ENCODE measurements at places on chromosomes 11 and 22.
A peak's percentile ranks its signal among the peaks of the same experiment; 100 is the strongest.

GRCh38 chr22:32353292-32353691 lies 4.4 kb upstream of the RFPL3 start:
- no peak for DNase-seq

DNA sequence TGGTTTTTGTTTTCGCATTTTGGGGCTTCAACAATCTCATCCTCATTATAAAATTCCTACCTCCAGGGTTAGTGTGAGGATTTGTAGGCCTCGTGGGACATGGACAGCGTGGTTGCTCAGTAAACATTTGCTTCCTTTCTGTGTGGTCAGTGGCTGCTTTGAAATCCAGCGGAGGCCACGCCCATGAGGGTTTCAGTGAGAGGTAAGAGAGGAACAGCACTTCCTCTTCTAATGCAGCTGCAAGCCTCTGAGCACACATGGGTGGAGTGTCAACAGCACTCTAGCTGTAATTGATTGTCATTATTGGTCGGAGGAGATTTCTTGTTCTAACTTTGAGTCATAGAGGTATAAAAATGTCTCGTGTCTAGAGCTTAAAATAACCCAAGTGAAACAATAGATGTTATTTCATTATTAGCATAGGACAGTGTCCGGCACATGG lies 6.0 kb upstream of the ARHGAP42 start:
- no peak for DNase-seq

GRCh38 chr22:23840026-23840425 lies 1.2 kb upstream of the DERL3 start:
- DNase-seq, result no peak

GRCh38 chr11:67316882-67317204 lies 13.5 kb downstream of the SSH3 start:
- DNase-seq, result no peak

DNA sequence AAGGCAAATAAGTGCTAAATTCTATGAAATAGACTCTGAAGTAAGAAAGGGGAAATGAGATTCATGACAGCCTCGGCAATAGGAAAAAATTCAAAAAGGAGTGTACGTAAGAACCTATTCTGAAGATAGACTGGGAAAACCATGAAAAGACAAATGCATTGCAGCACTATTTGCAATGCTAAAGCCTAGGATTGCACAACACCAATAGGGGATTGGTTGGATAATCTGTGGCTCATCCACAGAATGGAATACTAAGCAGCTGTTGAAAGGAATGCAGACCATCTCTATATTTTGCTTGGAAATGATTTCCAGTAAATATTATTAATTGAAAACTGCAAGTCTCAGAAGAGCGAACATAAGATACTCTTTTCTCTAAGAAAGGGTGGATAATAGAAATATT lies 91.7 kb upstream of the CLMP start:
- DNase-seq, result no peak

DNA sequence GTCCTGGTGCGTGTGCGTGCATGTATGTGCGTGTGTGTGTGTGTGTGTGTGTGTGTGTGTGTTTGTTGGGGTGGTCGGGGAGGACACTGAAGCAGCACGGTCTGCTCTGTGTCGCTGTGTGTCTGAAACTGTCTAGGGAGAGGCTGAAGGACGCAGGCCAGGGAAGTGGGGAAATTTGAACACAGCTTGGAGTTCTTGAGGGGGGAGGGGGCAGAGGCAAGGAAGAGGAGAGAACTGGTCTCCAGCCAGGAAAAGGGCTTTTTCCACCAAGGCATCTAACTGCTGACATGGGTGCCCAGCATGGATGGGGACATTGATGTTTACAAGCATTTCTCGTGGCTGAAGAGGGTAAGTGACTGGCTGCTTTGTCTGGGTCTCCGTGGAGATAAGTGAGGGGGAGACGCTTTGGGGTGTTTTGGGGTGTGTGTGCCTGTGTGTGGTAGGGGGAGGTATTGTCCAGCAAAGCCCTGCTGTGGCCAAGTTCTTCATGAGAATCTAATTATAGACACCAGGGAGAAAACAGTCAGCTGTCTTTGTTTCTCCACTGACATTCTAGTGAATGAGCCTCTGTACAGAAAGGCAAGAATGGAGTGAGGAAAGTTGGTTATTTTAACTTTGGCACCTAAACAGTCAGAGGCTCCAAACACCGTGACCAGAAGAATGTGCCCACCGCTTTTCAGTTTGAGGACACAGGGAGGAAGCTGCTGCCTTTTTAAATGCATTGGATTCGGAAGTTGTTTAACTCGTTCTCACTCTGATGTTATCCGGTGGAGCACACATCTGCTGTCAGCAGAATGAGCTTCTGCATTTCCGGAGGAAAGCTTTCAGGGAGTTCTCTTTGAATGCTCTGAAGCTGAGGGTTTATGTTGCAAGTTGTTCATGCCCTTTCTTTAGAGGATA lies 63.7 kb downstream of the PPFIBP2 start:
- DNase-seq, result peak; percentile 71

DNA sequence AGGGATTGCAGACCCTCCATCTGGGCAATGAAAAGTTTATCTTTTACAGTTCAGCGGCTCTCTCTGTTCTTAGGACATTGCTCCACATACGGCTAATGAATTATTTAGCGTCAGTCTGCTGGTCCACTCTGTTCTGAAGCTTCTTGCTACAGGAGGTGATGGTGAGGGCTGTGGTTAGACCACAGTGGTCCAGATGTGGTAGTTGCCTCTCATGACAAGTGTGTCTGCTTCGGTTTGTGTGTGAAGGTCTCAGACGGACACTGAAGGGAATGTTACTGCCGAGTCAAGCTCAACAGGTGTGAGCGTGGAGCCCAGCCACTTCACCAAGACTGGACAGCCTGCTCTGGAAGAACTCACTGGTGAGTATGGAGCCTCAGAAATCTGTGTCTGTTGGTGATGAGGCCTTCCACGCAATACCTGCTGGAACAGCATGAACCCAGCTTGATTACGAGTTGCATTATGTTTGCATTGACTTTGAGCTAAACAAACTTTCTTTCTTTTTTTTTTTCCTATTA lies 220.8 kb downstream of the DBX1 start:
- no peak for DNase-seq

DNA sequence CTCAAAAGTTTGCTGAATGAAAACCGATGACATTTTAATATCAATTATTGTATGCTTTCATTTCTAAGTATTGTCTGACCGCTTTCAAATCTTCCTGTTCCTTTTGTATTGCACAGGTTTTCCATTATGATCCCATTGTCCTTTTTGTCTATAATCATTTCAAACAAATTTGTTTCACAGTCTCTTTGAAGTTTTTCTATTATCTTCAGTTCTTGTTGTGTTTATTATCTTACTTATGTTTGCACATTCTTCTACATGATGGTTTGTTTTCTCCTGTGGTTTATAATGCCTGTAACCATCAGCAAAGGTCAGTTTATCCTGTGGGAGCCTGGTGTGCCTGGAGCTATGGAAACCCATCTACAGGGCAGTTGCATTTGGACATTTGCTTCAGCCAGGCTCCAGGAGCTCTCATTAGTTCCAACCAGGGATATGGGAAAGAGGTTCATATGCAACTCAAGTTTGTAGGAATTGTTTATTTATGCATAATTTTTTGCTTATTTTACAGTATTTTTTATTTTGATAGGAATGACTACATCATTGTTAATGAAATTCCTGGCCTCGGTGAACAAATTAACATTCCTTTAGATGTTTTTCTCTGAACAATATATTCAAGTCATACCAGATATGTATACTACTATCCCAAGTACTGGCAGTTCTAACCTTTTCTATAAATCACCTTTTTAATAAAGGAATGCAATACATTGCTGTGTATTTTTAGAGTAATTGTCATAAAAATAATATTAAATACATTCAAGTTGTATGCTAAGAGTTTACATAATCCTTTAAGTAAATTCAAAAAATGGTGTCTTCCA lies 179.2 kb downstream of the SBF2 start:
- DNase-seq, result no peak

- DNase-seq, result no peak
Measured at GRCh38 chr22:20646415-20646814, 127.5 kb upstream of the SERPIND1 start.
